ENCODE measurements at places on chromosomes 3 and 15. TPM values are rescaled to one million over a fixed set of nuclear protein-coding genes. Genes with fewer than 3 reads are reported as not detected.

Gene CFAP20DC
- 0.50 TPM for total RNA-seq

Gene RTP1
- total RNA-seq, result not detected

Gene BNC1
- total RNA-seq, result not detected

Gene CCR9
- total RNA-seq, result 4.0 TPM

Gene ISG20
- total RNA-seq, result 144 TPM

Gene RTF1
- 35.9 TPM for total RNA-seq

Gene MB21D2
- total RNA-seq, result 3.4 TPM

Gene SAMMSON
- total RNA-seq, result not detected

Gene POLQ
- 0.28 TPM for total RNA-seq

Gene RLBP1
- not detected for total RNA-seq
